Activated CD8-positive, alpha-beta memory T cell treated with anti-CD3 and anti-CD28 coated beads, Interleukin-2, amount 10 ng/mL, durations not matched to agents 7 days and 5 days (primary cell): ENCODE measurements at places on chromosomes 5 and 9. TPM values are rescaled to one million over a fixed set of nuclear protein-coding genes. Genes with fewer than 3 reads are reported as not detected.

GRCh38 chr9:135888126-135888765 is 19.1 kb downstream of the CAMSAP1 start:
- no peak overlapping the region for H3K27ac ChIP-seq
- no peaks in the 10 kb centered on the region for H3K27me3 ChIP-seq
- no peaks in the 10 kb centered on the region for H3K36me3 ChIP-seq

TMEM252 gene
- not detected for total RNA-seq

- H3K27ac ChIP-seq, result no peak overlapping the region
- H3K4me3 ChIP-seq, result no peak overlapping the region
- no peak for DNase-seq
- no peaks in the 10 kb centered on the region for H3K4me1 ChIP-seq
- H3K36me3 ChIP-seq, result no peaks in the 10 kb centered on the region
Measured at GRCh38 chr9:24464319-24464951, 81.3 kb downstream of the IZUMO3 start.

SLC6A3 gene
- 0.23 TPM for total RNA-seq

ZNF366 gene
- not detected for total RNA-seq

GRCh38 chr9:13707612-13708576 is 428.4 kb upstream of the MPDZ start:
- no peaks in the 10 kb centered on the region for H3K36me3 ChIP-seq
- no peak overlapping the region for H3K27ac ChIP-seq

GRCh38 chr9:116355153-116355921 is 201.7 kb downstream of the PAPPA start:
- no peaks in the 10 kb centered on the region for H3K36me3 ChIP-seq
- no peaks in the 10 kb centered on the region for H3K27me3 ChIP-seq
- no peak for DNase-seq
- no peak overlapping the region for H3K4me3 ChIP-seq
- no peaks in the 10 kb centered on the region for H3K4me1 ChIP-seq
- H3K27ac ChIP-seq, result no peak overlapping the region

PDZD2 gene
- not detected for total RNA-seq

DNA sequence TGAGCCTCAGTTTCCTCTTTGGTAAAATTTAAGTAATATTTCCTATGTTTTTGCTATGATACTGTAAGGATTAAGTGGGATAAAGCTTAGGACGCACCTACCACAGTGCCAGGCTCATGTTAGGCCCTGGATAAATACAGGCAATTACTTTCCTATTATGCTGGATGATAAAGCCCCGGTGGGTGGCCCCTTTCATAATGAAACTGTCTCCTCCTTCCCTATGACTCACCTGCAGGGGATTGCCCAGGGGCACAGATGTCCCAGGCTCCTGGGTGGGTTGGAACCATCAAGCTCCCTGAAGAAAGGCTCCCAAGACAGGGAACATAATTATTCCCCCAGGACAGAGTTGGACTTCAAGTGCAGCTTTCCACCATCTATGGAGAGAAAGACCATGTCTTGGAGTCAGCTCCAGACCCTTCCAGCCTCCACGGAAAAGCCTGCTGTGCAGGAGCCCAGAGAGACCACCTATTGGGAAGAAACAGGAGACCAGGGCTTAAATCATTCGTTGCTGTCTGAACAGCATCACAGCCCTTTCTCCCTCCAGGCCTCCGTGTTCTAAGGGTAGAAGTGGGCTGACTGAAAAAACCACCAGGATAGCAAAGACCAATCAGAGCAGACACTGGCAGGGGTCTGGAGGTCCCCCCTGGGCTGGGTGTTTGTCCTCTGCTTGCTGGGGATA is 43.2 kb upstream of the FOXE1 start:
- no peak for DNase-seq
- no peak overlapping the region for H3K4me3 ChIP-seq
- no peaks in the 10 kb centered on the region for H3K4me1 ChIP-seq
- H3K27me3 ChIP-seq, result peaks cover 20% of the 10 kb centered on the region

TICAM2 gene
- 1.6 TPM for total RNA-seq

DMRTA1 gene
- total RNA-seq, result not detected

ZFP2 gene
- not detected for total RNA-seq

GRCh38 chr5:158142156-158142555 is 283.2 kb upstream of the CLINT1 start:
- no peak overlapping the region for H3K27ac ChIP-seq
- no peaks in the 10 kb centered on the region for H3K4me1 ChIP-seq
- DNase-seq, result no peak
- no peak overlapping the region for H3K4me3 ChIP-seq
- H3K27me3 ChIP-seq, result peaks cover 4% of the 10 kb centered on the region
- H3K36me3 ChIP-seq, result no peaks in the 10 kb centered on the region

GRCh38 chr5:177313561-177314259 is 2.0 kb upstream of the MXD3 start:
- H3K27ac ChIP-seq, result no peak overlapping the region
- H3K4me3 ChIP-seq, result no peak overlapping the region
- no peaks in the 10 kb centered on the region for H3K27me3 ChIP-seq

GRCh38 chr5:159515909-159516415 is 185.7 kb upstream of the IL12B start:
- DNase-seq, result peak; percentile 80
- no peak overlapping the region for H3K4me3 ChIP-seq
- peaks cover 22% of the 10 kb centered on the region for H3K27me3 ChIP-seq
- H3K36me3 ChIP-seq, result no peaks in the 10 kb centered on the region
- H3K4me1 ChIP-seq, result peaks cover 3% of the 10 kb centered on the region
- H3K27ac ChIP-seq, result no peak overlapping the region

DNA sequence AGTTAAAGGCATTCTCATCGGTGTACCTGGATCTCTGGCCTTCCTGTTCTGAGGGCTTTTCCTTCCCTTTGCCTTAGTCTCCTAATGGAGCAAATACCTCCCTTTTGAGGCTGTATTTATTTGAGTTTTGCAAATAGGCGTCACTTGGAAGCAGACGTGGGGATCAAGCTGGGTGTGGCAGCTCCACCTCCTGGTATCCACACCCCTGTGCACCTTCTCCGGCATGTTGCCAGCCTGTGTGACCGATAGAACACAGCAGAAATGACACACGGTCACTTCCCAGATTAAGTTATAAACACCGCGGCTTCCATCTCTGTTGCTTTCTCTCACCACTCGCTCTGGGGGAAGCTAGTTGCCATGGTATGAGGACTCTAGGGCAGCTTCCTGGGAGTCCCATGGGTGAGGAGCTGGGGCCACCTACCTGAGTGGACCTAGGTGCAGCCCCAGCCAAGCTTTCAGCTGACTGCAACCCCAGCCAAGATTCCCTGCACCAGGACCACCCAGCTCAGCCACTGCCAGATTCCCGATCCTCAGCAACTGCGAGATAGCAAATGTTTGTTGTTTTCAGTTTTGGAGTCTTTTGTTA is 214.4 kb upstream of the MVB12B start:
- no peaks in the 10 kb centered on the region for H3K4me1 ChIP-seq
- peaks cover 13% of the 10 kb centered on the region for H3K27me3 ChIP-seq
- H3K36me3 ChIP-seq, result no peaks in the 10 kb centered on the region
- no peak for DNase-seq
- no peak overlapping the region for H3K4me3 ChIP-seq

DNA sequence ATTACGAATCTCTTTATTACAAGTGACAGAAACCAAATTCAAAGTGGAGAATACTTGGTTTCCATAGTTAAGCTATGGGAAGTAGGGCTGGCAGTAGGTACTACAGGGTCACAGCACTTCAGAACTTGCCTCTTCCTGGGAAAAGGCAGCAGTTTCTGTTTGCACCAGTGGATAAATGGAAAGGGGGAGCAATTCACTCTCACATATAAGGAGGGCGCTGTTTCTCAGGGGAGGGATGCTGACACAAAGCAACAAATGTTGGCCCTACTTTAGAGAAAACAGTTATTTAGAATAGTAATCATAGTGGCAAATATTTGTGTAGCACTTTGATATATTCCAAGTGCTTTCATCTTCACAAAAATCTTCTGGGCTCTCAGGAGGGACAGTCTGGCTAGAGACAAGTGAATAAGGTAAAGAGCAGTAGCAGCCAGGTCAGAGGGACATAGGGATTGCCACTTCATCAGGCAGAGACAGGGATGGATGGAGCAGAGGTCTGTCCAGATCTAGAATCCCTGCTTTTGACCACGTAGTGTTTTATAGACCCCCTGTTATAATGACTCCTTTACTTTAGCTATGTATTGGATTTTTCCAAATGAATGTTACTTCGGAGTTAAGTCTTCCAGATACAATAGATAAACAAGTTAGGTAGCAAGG is 554.8 kb upstream of the SGCD start:
- no peak for DNase-seq
- H3K27ac ChIP-seq, result no peak overlapping the region
- H3K27me3 ChIP-seq, result no peaks in the 10 kb centered on the region
- H3K36me3 ChIP-seq, result no peaks in the 10 kb centered on the region

DNA sequence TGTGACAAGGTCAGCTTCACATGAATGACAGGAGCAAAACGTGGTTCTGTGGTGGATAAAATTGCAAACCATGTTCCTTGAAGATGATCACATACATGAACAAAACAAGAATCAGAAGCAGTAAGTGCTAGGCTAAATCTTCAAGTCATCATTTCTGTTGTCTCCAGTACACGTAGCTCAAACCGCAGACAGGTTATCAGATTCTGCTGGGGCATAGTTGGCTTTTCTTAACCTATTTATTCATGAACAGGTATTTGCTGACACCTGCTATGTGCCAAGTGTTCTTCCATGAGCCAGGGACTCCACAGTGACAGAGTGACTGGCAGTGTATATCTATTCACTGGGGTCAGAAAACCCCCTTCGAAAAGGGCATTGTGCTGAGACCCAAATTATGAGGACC is 20.8 kb downstream of the MFAP3 start:
- no peak for DNase-seq
- peaks cover 9% of the 10 kb centered on the region for H3K36me3 ChIP-seq
- peaks cover 22% of the 10 kb centered on the region for H3K4me1 ChIP-seq
- H3K4me3 ChIP-seq, result no peak overlapping the region
- H3K27me3 ChIP-seq, result no peaks in the 10 kb centered on the region

GRCh38 chr9:100473276-100474081 is 530 bp downstream of the TMEFF1 start:
- no peak overlapping the region for H3K27ac ChIP-seq
- H3K4me3 ChIP-seq, result peak overlapping the region; percentile 52
- peak; percentile 42 for DNase-seq
- no peaks in the 10 kb centered on the region for H3K36me3 ChIP-seq
- H3K27me3 ChIP-seq, result peaks cover 35% of the 10 kb centered on the region
- peaks cover 5% of the 10 kb centered on the region for H3K4me1 ChIP-seq

HAVCR2 gene
- total RNA-seq, result 108 TPM

ZDHHC12 gene
- total RNA-seq, result 67.8 TPM

GRCh38 chr5:157689942-157690689 is 18.8 kb downstream of the C5orf52 start:
- no peak overlapping the region for H3K4me3 ChIP-seq
- peaks cover 3% of the 10 kb centered on the region for H3K4me1 ChIP-seq
- H3K36me3 ChIP-seq, result no peaks in the 10 kb centered on the region
- no peak overlapping the region for H3K27ac ChIP-seq
- DNase-seq, result peak; percentile 44
